Thyroid gland (tissue), 4 donors: ENCODE measurements at places on chromosomes 4 and X.

DNA sequence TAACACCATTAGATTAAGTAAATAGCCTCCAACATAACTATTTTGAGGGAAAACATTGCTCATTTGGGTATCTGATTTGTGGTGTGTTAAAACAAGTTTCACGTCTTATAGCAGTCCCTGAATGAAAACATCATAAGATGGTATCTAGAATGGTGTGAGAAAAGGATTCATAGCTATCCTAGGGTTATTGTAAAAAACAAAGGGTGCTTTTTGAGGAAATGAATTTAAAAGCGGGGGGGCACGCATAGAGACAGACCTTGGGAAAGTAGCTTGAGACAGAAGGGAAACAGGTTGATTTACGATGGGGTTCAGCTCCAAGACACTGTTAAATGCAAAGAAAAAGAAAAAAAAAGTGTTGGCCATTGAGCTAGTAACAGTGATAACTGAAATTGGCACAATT is 768 bp upstream of the CXCL10 start:
- no peak for DNase-seq

DNA sequence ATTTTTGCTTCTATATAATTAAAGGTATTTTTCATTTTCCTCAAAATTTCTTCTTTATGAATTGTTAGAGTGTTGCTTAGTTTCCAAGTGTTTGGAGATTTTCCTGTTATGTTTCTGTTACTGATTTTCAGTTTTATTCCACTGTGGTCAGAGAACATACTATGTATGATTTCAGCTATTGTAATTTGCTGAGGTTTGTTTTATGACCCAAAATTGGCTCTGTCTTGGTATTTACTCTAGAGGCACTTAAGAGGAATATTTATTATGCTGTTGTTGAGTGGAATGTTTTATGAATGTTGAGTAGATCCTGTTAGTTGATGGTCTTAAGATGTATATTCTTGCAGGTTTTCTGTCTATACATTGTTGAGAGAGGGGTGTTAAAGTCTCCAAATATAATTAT is 263.5 kb downstream of the PABPC4L start:
- DNase-seq = no peak

- DNase-seq = no peak
Observed at GRCh38 chr4:170386971-170387370, 297.2 kb upstream of the AADAT start.

- DNase-seq = no peak
Observed at GRCh38 chr4:80008351-80008750, 64.7 kb downstream of the ANTXR2 start.

DNA sequence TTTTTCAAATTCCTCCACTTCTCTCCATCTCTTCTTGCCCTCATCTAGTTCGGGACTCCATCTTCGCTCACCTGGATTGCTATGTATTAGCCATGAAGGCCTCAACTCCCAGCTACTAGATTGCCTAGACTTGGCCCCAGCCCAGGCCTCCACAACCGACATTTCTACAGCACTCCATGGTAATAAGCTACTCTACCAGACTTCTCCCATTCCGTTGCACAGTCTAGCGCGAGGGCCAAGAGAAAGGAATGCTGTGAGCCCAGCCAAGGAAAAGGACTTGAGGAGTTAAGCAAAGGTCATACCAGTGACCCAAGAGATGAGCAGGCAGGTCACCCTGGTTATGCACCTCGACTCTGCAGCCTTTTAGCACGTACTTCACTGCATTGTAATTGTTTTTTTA is 75.6 kb downstream of the SOWAHB start:
- peak; percentile 75 for DNase-seq

- no peak for DNase-seq
Observed at GRCh38 chrX:41335958-41336331, 2.0 kb downstream of the DDX3X start.

GRCh38 chrX:110671068-110671803 is 124.4 kb downstream of the CHRDL1 start:
- DNase-seq = no peak

- DNase-seq = no peak
Observed at GRCh38 chr4:8221985-8222384, 22.9 kb downstream of the SH3TC1 start.

GRCh38 chr4:109148577-109149075 is 153.8 kb downstream of the COL25A1 start:
- no peak for DNase-seq

- peak; percentile 78 for DNase-seq
Observed at GRCh38 chr4:139144911-139145551, 32.0 kb downstream of the ELF2 start.

DNA sequence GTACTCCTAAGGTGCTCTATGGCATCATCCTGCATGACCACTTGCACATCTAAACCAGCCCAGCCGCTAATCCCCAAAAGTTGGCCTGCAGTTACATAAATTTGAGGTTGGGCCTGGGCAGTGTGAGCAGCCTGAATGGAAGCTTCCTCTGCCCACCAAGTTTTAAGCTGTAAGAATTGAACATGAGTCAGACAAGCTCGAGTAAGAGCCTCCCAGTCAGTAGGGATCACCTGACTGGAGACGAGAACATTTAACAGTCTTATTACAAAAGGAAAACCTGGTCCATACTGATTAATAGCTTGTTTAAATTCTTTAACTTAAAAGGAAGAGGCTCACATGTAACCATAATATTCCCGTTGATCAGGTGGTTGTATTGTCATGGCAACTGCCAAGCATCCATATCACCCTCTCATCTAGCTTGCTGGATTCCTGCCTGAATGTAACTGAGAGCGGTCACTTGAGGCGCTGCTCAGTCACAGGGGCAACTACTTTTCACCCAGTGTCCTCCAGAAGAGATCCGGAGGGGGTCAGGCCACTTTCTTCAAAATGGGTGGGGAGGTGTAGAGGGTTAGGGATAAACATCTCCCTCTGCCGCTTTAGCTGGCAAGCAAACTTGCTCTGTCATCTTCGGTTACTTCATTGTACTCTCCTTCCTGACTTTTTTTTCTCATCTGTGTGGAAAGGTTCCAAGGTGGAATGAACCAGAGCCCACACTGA is 56.6 kb upstream of the WDR1 start:
- peak; percentile 68 for DNase-seq

GRCh38 chrX:55742649-55743048 is 25.1 kb downstream of the RRAGB start:
- no peak for DNase-seq

- no peak for DNase-seq
Observed at GRCh38 chrX:45622042-45622423, 421.4 kb upstream of the DIPK2B start.

DNA sequence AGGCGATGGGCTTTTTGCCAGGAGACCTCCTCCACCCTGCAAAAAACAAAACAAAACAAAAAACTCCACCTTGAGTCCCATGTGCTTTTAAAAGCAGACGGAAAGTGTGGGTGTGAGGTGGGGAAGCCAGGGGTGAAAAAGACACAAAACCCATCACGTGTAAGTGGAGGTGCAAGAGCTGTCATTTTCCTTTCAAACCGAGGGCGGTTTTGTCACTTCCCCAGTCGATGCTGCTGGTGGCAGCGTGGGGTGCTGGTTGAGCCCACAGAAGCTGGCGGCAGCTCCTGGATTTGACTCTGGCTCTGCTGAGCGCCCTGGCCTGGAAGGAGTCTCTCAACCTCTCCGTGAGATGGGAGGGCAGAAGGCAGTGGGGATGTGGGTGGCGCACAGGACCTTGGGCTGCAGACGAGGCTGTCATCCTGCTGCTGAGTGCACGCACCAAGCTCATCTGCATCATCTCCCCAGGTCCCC is 110.0 kb downstream of the PSAPL1 start:
- DNase-seq = peak; percentile 47

DNA sequence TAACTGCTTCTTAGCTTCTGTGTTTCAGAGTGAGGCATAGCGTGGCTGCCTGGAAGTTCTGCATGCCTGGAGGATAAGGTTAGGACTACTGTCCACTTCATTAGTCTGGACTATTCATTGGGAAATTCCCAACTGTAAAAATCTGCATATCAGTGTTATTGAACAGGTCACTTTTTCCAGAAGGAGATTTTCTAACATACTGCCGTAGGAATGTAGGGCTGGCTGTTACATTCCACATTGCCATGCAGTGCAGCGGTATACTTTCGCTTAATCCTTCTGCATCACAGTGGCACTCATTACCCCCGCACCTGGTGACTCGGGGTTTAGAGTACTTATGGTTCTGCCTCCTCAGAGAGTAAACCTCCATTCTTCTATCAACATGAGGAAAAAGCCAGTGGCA is 104.6 kb downstream of the NPFFR2 start:
- no peak for DNase-seq

- peak; percentile 46 for DNase-seq
Observed at GRCh38 chr4:150232029-150232428, 153.8 kb downstream of the DCLK2 start.

- DNase-seq = no peak
Observed at GRCh38 chr4:110629780-110630687, 7.2 kb upstream of the PITX2 start.

GRCh38 chr4:17203797-17204196 is 305.4 kb upstream of the LDB2 start:
- DNase-seq = no peak

- no peak for DNase-seq
Observed at GRCh38 chrX:112527903-112528302, 151.8 kb downstream of the LHFPL1 start.

DNA sequence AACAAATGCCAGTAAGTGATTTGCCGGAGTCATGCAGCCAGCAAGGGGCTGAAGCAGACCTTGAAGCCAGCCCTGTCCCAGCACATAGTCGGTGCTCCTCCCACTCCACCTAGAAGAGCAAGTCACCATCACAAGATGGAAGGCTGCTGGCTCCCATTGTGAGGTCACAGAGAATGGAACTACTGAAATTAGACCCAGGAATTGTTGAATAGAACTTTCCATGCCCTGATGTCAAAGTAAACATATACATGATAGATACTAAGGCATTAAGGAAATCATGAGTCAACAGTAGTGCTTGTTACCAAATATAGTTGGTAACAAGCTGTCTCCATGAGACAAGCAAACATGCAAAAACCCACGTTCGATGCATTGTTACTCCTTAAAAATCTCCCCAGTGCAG is 177.1 kb upstream of the MID1 start:
- no peak for DNase-seq

DNA sequence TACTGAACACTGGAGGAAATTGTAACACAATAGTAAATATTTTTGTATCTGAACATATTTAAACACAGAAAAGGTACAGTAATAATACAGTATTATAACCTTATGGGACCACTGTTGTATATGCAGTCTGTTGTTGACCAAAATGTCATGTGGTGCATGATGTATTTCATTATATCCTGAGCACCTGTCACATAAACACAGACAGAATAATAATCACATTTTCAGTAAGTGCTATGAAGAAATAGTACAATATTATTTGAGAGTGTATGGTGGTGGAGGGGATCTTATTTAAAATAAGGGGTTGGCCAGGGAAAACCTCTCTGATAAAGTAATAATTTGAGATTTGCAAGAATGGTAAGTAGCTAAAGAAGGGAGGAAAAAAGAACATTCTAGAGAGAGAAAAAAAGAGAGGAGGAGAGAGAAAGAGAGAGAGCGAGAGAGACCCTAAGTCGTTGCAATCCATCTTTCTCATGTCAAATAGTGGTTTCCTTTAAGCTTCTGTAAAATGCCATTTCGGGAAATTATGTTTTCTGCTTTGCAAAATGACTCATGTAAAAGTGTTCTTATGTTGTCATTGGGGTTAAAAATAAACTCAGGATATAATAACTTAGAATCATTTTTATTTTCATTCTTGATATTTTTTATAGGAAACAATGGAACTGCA is 19.3 kb upstream of the CLNK start:
- DNase-seq = no peak

DNA sequence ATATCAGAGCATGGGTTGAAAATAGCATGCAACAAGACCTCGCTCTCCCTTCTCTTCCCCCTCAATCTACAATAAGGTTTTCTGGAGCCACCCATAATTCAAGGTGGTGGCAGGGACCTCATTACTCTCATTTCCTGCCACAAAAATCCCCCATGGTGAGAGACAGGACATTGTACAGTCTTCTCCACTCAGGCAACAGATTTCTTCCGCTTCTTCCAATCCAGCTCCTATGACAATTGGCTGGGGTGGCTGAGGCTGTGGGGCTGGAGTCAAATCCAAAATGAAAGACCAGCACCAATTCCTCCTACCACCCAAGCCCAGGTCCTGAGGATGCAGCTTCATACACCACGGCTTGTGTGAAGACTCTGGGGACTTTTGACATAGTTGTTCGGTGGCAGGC is 40.3 kb upstream of the NKRF start:
- no peak for DNase-seq

DNA sequence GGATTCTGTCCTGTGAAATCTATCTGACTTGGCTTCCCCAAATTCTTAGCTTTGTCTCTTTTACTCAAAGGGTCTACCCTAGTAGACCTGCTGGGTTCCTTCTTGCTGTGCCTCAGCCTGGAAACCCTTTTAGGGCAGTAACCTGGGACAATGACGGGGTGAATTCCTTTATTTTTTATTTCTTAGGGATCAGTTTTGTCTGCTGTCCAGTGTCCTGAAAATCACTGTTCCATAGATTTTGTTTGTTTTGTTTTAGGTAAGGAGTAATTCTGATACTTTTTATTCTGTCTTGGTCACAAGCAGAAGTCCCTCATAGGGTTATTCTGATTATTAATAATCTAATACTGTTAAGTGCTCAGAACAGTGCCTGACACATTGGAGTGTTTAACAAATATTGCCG is 118.9 kb downstream of the EVC2 start:
- no peak for DNase-seq

DNA sequence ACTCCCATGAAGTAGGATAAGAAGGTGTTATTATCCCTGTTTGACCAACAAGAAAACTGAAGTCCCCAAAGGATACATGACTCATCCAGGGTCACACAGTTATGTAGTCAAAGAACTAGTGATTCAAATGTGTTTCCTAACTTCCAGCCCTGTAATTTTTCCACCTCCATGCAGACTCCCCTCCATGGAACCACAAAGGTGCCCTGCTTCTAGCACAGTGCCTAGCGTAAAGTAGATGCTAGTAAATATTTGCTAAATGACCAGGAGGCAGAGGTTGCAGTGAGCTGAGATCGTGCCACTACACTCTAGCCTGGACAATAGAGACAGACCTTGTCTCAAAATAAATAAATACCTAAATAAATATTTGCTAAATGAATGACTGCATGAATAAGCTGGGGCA is 55.8 kb downstream of the FRMPD3 start:
- DNase-seq = no peak

DNA sequence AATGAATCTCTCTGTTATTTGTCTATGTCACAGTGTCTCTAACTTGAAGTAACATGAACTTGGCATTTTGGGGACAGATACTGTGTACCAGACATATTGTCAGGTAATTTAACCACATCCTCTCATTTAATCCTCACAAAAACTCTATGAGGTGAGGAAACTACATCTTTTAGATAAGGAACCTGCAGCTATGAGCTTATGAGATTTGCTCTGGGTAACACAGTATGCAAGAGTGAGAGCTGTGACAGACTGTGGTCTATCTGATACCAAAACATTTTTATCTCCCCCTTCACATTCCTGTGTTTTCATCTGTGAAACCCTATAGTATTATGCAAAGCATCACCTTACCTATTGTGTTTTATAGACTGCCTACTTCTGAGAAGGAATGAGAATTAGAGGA is 58.4 kb upstream of the HS3ST1 start:
- no peak for DNase-seq

GRCh38 chr4:108830509-108831244 is 67.8 kb upstream of the ETNPPL start:
- DNase-seq = peak; percentile 83
